ENCODE measurements at places on chromosomes 1 and 21.

GRCh38 chr1:227124473-227124872, 184.4 kb downstream of the COQ8A start:
- H3K4me1 ChIP-seq, result no peaks in the 10 kb centered on the region
- H3K27me3 ChIP-seq, result peaks cover 3% of the 10 kb centered on the region
- no peak for DNase-seq
- H3K4me3 ChIP-seq, result no peak overlapping the region

DNA sequence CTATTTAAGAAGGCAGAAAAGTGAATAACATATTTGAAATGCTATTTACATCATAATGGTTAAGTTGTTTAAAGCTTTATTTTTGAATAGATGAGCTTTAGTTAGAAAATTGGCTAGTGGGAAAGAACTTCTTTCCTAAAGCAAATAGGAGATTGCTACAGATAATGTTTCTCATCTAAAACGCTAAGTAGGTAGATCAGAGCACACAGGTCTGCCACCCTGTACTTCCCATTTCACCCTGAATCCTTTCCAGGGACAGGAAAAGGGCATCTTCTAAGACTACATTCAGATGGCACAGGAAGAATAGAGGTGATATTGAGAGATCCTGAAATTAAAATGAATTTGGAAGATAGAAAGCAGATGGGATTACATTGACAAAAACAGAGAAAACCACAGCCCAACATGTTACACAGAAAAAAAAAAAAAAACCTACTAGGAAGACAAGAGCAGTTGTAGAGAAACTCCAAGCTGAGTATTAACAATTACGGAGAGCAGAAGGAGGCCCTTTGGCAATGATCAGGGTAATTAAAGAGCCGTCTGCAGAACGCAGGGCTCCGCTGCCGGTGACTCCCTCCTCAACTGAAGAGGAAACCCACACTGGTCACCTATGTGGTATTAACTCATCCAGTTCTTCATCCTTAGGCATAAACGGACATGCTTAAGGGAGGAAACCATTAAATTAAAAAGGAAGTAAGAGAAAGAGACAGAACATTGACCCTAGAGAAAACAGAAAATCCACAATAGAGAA, 53.6 kb upstream of the MAP10 start:
- H3K4me3 ChIP-seq, result no peak overlapping the region
- H3K4me1 ChIP-seq, result no peaks in the 10 kb centered on the region
- H3K27ac ChIP-seq, result no peak overlapping the region
- H3K27me3 ChIP-seq, result peaks cover 4% of the 10 kb centered on the region
- no peak for DNase-seq

GRCh38 chr1:220076861-220077762, 12.5 kb downstream of the BPNT1 start:
- no peak overlapping the region for H3K4me3 ChIP-seq
- peaks cover 17% of the 10 kb centered on the region for H3K36me3 ChIP-seq
- H3K27ac ChIP-seq, result no peak overlapping the region
- no peaks in the 10 kb centered on the region for H3K27me3 ChIP-seq
- DNase-seq, result no peak

GRCh38 chr1:3697810-3698209, 45.5 kb downstream of the TP73 start:
- no peak overlapping the region for H3K4me3 ChIP-seq
- no peak overlapping the region for H3K27ac ChIP-seq
- DNase-seq, result no peak
- H3K4me1 ChIP-seq, result no peaks in the 10 kb centered on the region

DNA sequence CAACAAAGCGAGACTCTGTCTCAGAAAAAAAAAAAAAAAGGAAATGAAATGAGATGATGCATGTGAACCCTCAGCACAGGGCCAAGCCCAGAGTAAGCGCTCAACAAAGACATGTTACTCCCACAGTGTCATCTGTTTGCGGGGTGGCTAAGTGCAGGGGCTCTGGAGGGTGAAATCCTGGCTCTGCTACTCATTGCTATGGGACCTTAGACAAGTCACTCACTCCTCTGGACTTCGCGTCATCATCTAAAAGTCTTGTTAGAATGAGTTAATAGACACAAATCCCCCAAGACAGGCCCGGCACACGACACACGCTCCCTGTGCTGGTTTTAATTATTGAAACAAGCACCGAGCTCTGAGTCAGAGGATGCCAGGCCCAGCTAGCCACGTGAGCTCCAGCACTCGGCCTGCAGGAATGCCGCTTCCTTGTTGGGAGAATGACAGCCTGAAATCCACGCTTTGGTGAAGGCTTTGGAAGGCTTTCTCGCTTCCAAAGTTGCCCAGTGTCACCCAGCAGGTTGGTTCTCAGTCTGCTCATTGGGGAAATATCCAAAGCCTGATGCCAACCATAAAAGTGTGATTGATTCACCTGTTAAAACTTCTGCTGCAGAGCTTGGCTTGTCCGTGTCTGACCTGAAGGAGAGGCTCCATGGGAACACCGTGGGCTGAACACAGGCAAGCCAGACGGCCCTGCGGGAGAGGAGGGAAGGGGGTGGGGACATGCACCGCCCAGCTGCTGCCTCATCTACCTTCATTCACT, 36.7 kb upstream of the TARDBP start:
- H3K27ac ChIP-seq, result no peak overlapping the region
- no peaks in the 10 kb centered on the region for H3K36me3 ChIP-seq
- no peak overlapping the region for H3K4me3 ChIP-seq
- H3K27me3 ChIP-seq, result peaks cover 18% of the 10 kb centered on the region

DNA sequence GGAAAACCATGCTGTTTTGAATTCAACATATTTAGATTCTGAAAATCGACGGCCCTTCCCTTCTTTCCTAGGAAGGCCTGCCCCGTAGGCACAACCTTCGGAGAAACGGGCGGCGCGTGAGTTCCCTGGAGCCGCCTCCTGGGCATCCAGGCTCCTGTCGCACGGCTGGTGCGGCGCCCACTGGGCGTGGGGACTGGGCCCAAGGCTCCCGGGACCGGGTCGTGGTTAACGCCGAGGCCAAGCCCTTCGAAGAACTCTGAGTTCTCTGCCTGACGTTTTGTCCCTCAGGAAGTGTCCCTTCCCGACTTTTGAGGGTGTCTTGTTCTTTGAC, 19.2 kb upstream of the TBX15 start:
- peaks cover 9% of the 10 kb centered on the region for H3K4me1 ChIP-seq
- no peak overlapping the region for H3K27ac ChIP-seq
- H3K4me3 ChIP-seq, result no peak overlapping the region
- DNase-seq, result no peak
- peaks cover 4% of the 10 kb centered on the region for H3K36me3 ChIP-seq

DNA sequence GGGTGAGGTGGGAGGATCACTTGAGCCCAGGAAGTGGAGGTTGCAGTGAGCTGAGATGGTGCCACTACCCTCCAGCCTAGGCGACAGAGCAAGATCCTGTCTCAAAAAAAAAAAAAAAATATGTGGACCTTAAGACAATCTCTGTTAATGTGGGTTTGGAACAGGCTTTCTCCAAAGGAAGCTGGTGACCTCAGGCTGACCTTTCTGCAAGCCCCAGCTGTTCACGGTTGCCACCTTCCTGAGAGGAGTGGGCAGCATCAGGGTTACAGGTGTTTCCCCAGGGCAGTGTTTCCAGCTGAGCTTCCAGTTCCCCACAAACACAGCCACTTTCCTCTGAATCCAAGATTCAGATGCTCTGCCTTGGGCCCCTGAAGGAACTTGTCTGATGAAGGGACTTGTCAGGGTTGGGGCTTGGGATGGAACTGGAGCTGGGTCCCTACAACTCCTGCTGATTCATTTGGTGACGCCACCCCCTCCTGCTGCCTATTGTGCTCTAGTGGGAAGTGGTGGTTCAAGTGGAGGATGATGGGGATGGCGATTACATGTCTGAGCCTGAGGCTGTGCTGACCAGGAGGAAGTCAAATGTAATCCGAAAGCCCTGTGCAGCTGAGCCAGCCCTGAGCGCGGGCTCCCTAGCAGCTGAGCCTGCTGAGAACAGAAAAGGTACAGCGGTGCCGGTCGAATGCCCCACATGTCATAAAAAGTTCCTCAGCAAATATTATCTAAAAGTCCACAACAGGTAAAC, 1.9 kb downstream of the ZBTB48 start:
- H3K4me1 ChIP-seq, result peaks cover 42% of the 10 kb centered on the region
- H3K4me3 ChIP-seq, result peak overlapping the region; percentile 95
- H3K36me3 ChIP-seq, result peaks cover 8% of the 10 kb centered on the region
- no peaks in the 10 kb centered on the region for H3K27me3 ChIP-seq

- H3K36me3 ChIP-seq, result no peaks in the 10 kb centered on the region
- H3K4me3 ChIP-seq, result no peak overlapping the region
- no peak for DNase-seq
Observed at GRCh38 chr1:53166912-53167311, 24.5 kb upstream of the SLC1A7 start.

GRCh38 chr1:4605158-4605557, 49.3 kb upstream of the AJAP1 start:
- no peaks in the 10 kb centered on the region for H3K36me3 ChIP-seq
- DNase-seq, result no peak
- H3K4me1 ChIP-seq, result no peaks in the 10 kb centered on the region
- H3K4me3 ChIP-seq, result no peak overlapping the region

GRCh38 chr1:109509176-109510134, at the start of gene AMIGO1:
Gene AMIGO1, minus strand, starts transcription at chr1:109509727. Its CDS starts 815 bp downstream, at chr1:109508912.
- peak within 1 kb of the TSS; percentile 87 for H3K4me3 ChIP-seq
- H3K27me3 ChIP-seq, result peaks cover 51% of the 10 kb centered on the region
- peaks cover 12% of the 10 kb centered on the region for H3K36me3 ChIP-seq
- H3K4me1 ChIP-seq, result peaks cover 23% of the 10 kb centered on the region
- DNase-seq, result peak; percentile 25

- no peak overlapping the region for H3K27ac ChIP-seq
- peaks cover 4% of the 10 kb centered on the region for H3K36me3 ChIP-seq
- no peak overlapping the region for H3K4me3 ChIP-seq
- no peak for DNase-seq
- peaks cover 9% of the 10 kb centered on the region for H3K27me3 ChIP-seq
Observed at GRCh38 chr1:165633614-165634013, 2.6 kb downstream of the MGST3 start.

DNA sequence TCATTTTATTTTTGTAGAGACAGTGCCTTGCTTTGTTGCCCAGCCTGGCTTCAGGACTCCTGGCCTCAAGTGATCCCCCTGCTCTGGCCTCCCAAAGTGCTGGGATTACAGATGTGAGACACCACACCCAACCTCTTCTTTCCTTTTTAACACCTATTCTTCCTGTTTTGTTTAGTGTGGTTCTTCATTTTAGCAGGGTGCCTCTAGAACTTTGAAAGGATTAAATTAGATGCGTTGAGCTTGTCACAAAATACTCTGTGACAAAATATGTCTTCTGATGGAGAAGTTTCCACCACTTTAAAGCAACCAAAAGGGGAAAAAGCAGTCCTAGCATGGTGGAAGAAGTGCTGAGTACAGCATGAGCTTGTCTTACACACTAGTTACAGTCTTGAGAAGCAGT, 42.0 kb downstream of the CDC14A start:
- H3K36me3 ChIP-seq, result peaks cover 51% of the 10 kb centered on the region
- no peaks in the 10 kb centered on the region for H3K27me3 ChIP-seq
- DNase-seq, result no peak

GRCh38 chr1:222728746-222729145, 8.3 kb upstream of the FAM177B start:
- no peak for DNase-seq
- H3K4me3 ChIP-seq, result no peak overlapping the region
- peaks cover 57% of the 10 kb centered on the region for H3K36me3 ChIP-seq
- H3K4me1 ChIP-seq, result peaks cover 13% of the 10 kb centered on the region
- no peaks in the 10 kb centered on the region for H3K27me3 ChIP-seq

DNA sequence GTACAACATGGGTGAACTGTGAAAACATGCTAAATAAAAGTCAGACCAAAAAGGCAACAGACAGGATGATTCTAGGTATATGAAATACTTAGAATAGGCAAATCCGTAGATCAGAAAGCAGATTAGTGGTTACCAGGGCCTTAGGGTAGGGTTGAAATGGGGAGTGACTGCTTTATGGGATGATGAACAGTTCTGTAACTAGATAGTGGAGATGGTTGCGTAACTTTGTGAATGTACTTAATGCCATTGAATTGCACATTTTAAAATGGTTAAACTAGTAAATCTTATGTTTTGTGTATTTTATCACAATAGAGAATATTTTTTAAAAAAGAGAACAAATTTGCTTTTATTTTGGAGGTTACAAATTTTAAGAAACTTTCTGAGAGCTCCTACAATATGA, 17.4 kb downstream of the ZNF326 start:
- peaks cover 9% of the 10 kb centered on the region for H3K4me1 ChIP-seq
- DNase-seq, result no peak
- no peaks in the 10 kb centered on the region for H3K27me3 ChIP-seq
- no peak overlapping the region for H3K4me3 ChIP-seq

- no peak overlapping the region for H3K4me3 ChIP-seq
- no peaks in the 10 kb centered on the region for H3K4me1 ChIP-seq
- no peaks in the 10 kb centered on the region for H3K36me3 ChIP-seq
- H3K27me3 ChIP-seq, result no peaks in the 10 kb centered on the region
- no peak for DNase-seq
Observed at GRCh38 chr21:19878133-19878532, 1120.1 kb upstream of the NCAM2 start.

DNA sequence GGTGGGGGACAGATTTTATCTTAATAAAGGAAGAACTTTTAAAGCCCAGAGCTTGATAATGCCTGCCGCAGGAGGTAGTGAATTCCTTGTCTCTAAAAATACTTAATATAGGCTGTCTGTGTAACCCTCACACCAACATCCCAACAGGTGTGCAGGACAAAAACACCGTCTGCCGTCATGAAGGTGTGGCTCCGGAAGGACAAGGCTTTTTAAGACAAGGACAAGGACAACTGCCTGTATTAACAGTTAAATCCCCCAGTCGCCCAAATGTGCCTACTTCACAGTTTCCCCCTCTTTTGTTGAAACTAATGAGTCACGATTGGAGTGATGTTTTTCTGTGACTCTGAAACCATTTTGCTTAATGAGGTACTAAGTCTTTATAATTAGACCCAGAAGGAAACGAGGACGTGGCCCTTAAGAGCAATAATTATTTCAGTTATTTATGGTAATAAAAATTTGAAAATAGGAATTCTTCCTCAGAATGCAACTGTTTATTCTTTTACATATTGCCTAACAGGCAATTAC, 27.3 kb upstream of the SPATA6 start:
- H3K4me3 ChIP-seq, result no peak overlapping the region
- no peak for DNase-seq
- H3K4me1 ChIP-seq, result peaks cover 6% of the 10 kb centered on the region
- H3K27ac ChIP-seq, result no peak overlapping the region

DNA sequence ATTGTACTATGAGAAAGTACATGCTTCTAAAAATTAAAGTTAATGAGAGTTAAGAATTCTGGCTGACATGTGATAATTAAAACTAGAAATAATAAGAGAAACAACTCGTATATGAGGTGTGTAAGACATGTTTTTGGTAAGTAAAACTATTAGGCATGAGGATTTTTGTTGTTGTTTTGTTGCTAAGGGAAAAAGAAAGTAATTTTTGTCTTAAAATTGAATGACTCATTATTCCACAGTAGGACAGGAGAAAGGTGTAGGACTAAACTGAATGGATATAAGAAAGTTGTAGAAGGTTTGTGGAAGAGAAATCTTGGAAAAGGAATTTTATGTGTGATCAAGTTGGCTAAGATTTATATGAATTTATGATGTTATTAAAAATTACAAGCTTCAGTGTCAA, 54.8 kb downstream of the TBX19 start:
- H3K36me3 ChIP-seq, result peaks cover 8% of the 10 kb centered on the region
- peaks cover 31% of the 10 kb centered on the region for H3K4me1 ChIP-seq
- no peak for DNase-seq
- H3K27ac ChIP-seq, result no peak overlapping the region
- H3K4me3 ChIP-seq, result no peak overlapping the region
- peaks cover 7% of the 10 kb centered on the region for H3K27me3 ChIP-seq

Data from activated T-helper 1 cell treated with anti-CD3 and anti-CD28 coated beads, Interleukin-12 subunit alpha, Interleukin-12 subunit beta, Interleukin-2, Interleukin-4 antibody, amounts not matched to agents 30 ng/mL and 10 ng/mL and 1 ng/mL, durations not matched to agents 14 hours and 24 hours and 36 hours (primary cell).